ENCODE measurements at places on chromosomes 12 and 14. TPM values are rescaled to one million over a fixed set of nuclear protein-coding genes. Genes with fewer than 3 reads are reported as not detected.

ITGB7 gene
- 11.4 TPM for total RNA-seq

HCAR3 gene
- total RNA-seq: 1.3 TPM

LMO3 gene
- not detected for total RNA-seq

LAG3 gene
- total RNA-seq: 0.05 TPM

ACOT4 gene
- 3.3 TPM for total RNA-seq

PZP gene
- not detected for total RNA-seq

SDSL gene
- total RNA-seq: 6.6 TPM

PIK3C2G gene
- total RNA-seq: not detected
